ENCODE measurements at places on chromosomes 13 and 19. TPM values are rescaled to one million over a fixed set of nuclear protein-coding genes. Genes with fewer than 3 reads are reported as not detected.

IGFL1 gene
- 0.56 TPM for total RNA-seq

HS6ST3 gene
- total RNA-seq = 4.2 TPM

DNA sequence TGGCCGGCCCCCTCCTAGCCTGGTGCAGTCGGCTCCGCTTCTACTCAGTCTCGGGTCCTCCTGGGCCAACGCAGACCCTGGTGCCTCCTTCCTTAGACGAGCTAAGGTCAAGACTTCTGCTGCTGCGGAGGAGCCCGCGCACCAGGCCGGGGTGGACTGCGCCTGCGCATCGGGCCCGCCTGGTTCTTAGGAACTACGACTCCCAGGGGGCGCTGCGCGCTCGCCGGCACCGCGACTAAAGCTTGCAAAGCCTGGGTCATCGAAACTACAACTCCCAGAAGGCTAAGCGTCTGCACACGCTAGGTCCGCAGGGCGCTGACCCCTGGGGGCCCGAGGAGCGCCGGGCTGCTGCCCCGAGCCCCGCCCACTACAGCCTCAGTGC, at the start of gene ZNF835:
TSS of gene ZNF835 (minus strand) at position 145 of the 382 bp plus-strand sequence. CDS start 6,559 bp downstream, outside the sequence.
- no peaks in the 10 kb centered on the region for H3K27me3 ChIP-seq
- DNase-seq = no peak
- H3K27ac ChIP-seq = no peak within 1 kb of the TSS
- H3K4me1 ChIP-seq = no peaks in the 10 kb centered on the region
- no peaks in the 10 kb centered on the region for H3K36me3 ChIP-seq

GRCh38 chr19:32543115-32543900, 37.7 kb upstream of the PDCD5 start:
- no peak overlapping the region for H3K27ac ChIP-seq
- H3K4me3 ChIP-seq = no peak overlapping the region
- H3K27me3 ChIP-seq = peaks cover 3% of the 10 kb centered on the region
- no peaks in the 10 kb centered on the region for H3K4me1 ChIP-seq

GRCh38 chr13:64371045-64371444, 2859.1 kb downstream of the PCDH9 start:
- no peak overlapping the region for H3K4me3 ChIP-seq
- H3K27me3 ChIP-seq = no peaks in the 10 kb centered on the region
- H3K36me3 ChIP-seq = peaks cover 4% of the 10 kb centered on the region
- no peaks in the 10 kb centered on the region for H3K4me1 ChIP-seq
- no peak overlapping the region for H3K27ac ChIP-seq

- peaks cover 33% of the 10 kb centered on the region for H3K36me3 ChIP-seq
- no peak for DNase-seq
- peaks cover 66% of the 10 kb centered on the region for H3K4me1 ChIP-seq
- H3K27ac ChIP-seq = peak overlapping the region; percentile 90
Measured at GRCh38 chr13:98214707-98215106, 37.6 kb upstream of the RNF113B start.

GRCh38 chr13:34883396-34883795, 58.7 kb upstream of the NBEA start:
- H3K27ac ChIP-seq = no peak overlapping the region
- H3K4me3 ChIP-seq = no peak overlapping the region
- no peaks in the 10 kb centered on the region for H3K36me3 ChIP-seq
- no peak for DNase-seq
- H3K4me1 ChIP-seq = no peaks in the 10 kb centered on the region
- H3K27me3 ChIP-seq = no peaks in the 10 kb centered on the region

DNA sequence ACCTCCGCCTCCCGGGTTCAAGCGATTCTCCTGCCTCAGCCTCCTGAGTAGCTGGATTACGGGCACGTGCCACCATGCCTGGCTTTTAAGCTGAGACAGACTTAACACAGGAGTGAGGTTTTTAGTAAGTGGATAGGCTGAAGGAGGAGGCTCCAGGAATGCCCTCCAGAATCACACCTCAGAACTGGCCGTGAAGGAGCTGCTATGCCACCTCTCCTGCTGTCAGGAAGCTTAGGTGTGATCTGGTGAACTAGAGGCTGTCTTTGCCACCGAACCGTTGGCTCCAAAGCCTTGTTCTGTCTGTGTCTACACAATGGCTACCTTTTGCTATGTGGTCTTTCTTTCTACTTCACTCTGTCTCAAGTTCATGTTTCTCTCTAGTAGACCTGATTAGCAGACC, 4.2 kb downstream of the PDCD2L start:
- no peaks in the 10 kb centered on the region for H3K27me3 ChIP-seq
- H3K27ac ChIP-seq = no peak overlapping the region
- peaks cover 9% of the 10 kb centered on the region for H3K36me3 ChIP-seq
- H3K4me3 ChIP-seq = no peak overlapping the region

- no peak overlapping the region for H3K4me3 ChIP-seq
- peaks cover 11% of the 10 kb centered on the region for H3K4me1 ChIP-seq
- no peaks in the 10 kb centered on the region for H3K36me3 ChIP-seq
- H3K27ac ChIP-seq = no peak overlapping the region
Measured at GRCh38 chr19:38285567-38285966, 18.5 kb upstream of the C19orf33 start.

GRCh38 chr13:39462428-39462827, 140.6 kb downstream of the LHFPL6 start:
- peaks cover 5% of the 10 kb centered on the region for H3K36me3 ChIP-seq
- H3K27me3 ChIP-seq = no peaks in the 10 kb centered on the region
- peak overlapping the region; percentile 29 for H3K4me3 ChIP-seq
- DNase-seq = no peak

DNA sequence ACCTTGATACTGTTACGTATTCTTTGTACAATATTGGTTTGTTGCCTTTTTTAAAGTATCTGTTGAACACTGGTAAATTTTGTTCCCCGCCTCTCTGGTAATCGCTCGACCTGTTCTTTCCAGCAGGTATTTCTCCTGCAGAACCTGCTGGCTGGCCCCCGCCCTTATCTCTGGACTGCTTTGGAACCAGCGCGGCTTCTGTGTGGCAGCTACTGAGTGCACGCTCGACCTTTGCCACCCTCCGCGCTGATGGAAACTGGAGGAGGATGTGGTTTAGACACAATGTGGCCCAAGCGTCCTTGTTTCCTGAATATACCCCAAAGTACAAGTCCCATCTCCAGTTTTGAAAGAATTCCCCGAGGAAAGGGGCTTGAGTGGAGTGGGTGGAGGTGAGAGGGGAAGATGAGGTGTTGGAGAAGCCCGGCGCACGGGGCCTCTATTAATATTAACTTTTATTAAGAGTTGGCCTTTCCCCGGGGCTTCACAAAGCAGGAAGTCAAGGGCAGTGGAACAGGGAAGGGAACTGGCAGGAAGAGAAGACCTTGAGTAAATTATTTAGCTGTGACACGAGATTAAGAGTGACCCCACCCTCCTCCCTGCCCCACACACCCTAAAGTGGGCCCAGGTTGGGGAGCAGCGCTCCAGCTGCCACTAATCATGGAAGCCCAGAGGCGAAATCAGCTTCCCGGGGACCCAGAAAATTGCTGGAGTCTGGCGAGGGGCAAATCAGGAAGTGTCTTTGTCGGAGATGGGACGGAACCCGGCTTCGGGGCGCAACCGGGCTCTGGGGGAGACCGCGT, 16.0 kb downstream of the CDX2 start:
- H3K27ac ChIP-seq = peak overlapping the region; percentile 86
- no peak for DNase-seq
- H3K27me3 ChIP-seq = peaks cover 83% of the 10 kb centered on the region
- peak overlapping the region; percentile 85 for H3K4me3 ChIP-seq

GRCh38 chr13:41827507-41828213, 133.2 kb downstream of the VWA8 start:
- DNase-seq = no peak
- H3K36me3 ChIP-seq = peaks cover 13% of the 10 kb centered on the region
- no peak overlapping the region for H3K27ac ChIP-seq
- H3K4me1 ChIP-seq = peaks cover 17% of the 10 kb centered on the region

Measured in type B pancreatic cell (in vitro differentiated cells).